Left renal cortex interstitium (tissue), 4 donors: ENCODE measurements at places on chromosomes 3 and 15.

DNA sequence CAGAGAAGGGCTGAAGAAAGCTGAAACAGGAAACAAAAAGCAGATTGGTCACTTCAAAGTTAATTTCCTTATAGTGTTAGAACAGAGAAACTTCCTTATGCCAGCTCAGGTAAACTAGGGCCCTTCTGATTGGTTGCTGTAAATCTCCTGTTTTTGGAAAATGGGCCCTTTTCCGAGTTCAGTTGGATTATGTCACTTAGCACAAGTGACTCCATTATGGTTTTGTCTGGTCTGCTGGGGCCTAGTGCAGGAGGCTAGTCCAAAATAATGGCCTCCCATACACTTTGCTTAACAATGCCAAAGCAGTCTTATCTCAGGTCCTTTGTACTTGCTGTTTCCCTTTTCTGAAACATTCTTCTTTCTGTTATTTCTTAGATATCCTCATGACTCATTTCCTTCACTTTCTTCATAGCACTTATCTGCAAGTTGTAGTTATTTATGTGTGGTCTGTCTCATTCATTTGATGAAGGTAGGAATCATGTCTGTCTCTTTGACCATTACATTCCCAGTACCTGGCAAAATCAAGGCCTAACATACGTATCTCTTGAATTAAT, 7.7 kb upstream of the DCP1A start:
- DNase-seq: no peak

GRCh38 chr3:50259432-50260026, 9.4 kb upstream of the SEMA3B start:
- no peak for DNase-seq

- DNase-seq: no peak
These were observed 120.1 kb downstream of the CHSY1 start for GRCh38 chr15:101131489-101132389.

- no peak for DNase-seq
These were observed 121.5 kb upstream of the SATB1 start for GRCh38 chr3:18546632-18547031.

DNA sequence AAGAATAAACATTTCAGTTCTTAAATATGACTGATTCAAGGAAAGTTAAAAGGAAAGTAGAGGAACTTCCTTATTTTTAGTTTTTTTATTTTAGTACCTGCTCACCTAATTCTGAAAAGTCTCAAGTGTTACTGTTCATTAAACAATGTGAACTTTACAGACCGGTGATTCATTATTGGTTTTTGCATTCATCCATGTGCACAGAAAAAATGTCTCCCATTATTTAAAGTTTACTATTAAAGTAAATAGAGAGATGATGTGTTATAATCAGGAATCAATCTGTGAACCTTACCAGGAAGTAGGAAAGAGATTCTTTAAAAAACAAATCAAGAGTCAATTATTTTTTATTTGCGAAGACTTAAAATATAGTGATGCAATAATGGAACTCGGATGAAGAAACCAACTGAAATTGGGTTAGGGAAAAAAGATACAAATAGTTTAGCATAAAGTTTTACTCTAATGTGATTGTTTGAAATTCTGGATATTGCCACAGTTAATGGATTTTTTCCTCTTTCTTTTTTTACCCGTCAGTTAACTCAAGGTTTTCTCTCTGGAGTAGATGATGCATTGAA, 119.4 kb upstream of the SAMMSON start:
- no peak for DNase-seq

- no peak for DNase-seq
These were observed 258.0 kb upstream of the RARB start for GRCh38 chr3:25170021-25170420.

GRCh38 chr15:40911141-40911540, 16.9 kb downstream of the VPS18 start:
- DNase-seq: peak; percentile 71

- no peak for DNase-seq
These were observed 236.8 kb downstream of the TLE3 start for GRCh38 chr15:69860921-69861320.

DNA sequence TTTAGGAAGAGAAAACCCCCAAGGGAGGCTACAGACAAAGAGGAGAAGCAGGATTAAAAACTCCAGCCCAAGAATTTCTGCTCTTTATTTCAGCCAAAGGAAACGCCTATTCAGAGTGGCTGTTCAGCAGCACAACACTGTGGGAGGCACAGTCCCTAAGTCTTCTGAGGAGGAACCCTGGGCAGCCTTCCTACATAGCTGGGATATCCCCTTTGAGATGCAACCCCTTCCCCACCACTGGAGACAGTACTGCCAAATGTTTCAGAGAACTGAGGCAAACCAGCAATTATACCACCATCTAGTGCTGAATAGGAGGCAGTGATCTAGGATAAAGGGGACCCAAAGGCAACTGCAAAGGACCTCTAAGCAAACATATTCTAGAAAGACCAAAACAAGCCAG, 168.1 kb downstream of the VPS13C start:
- DNase-seq: no peak

GRCh38 chr15:50753463-50753862, 12.0 kb downstream of the SPPL2A start:
- DNase-seq: no peak

DNA sequence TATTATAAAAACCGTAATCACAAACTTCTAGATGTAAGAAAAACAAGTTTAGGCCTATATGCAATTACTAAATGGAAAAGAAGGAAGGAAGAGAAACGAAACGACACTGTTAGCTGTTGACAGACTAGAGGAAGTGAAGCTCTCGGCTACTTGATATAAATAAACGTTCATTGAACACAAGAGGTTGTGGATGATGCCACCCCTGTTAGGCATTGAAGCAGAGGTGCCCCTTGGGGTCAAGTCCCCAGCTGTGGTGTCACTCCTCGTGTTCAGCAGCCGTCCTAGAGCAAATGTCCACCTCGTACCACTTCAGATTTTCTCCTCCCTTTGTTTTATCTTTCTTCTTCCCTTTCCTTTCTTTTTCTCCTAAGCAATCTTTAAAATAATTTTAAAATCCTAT, 146.5 kb upstream of the UBE2E1 start:
- no peak for DNase-seq
